ENCODE measurements at places on chromosomes 6 and 20.

GRCh38 chr6:153328194-153328593 lies 197.1 kb upstream of the RGS17 start:
- DNase-seq = no peak

DNA sequence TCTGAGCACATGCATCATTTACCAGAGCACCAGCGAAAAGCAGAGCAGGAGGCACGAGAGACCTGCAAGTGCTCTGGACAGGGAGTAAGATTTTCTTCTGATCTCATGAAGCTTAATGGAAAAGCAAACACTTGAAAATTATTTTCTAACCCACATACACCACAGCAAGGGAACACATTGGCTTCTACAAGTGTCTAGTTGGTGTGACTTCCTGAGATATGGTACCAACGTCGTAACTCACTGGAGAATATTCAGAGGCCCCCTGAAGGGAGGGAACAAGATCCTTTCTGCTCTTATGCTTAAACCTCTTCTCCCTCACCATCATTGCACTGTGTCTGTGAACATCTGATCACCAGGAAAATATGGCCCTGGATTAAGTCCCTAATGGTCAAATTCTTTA lies 48.6 kb downstream of the PSMB1 start:
- DNase-seq = no peak

DNA sequence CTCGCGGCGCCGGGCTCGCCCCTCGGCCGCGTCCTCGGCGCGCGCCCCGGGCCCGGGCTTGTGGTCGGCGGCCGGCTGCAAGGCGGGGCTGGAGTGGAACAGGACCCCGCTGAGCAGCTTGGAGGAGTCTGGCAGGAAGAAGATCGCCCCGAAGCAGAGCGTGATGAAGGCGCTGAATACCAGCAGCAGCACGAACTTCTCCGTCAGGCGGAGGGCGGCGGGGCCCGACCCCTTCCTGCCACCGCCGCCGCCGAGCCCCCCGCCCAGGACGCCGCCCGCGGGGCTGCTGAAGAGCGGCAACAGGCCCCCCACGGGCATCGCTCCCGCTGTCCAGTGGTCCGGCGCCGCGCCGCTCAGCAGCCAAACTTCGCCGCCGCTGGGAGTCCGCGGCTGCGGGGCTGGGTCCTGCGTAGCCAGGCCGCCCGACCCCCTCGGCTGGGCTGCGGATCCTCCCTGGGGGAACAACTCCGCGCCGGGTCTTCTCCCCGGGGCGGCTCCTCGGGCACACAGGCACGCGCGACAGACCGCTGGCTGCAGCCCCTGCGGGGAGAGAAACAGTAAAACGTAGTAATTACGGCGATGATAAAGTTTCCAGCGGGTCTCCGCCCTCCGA lies 707 bp downstream of the MAN1A1 start:
- DNase-seq = peak; percentile 64

- no peak for DNase-seq
These were observed 34.7 kb upstream of the EZR start for GRCh38 chr6:158853880-158854213.

- DNase-seq = no peak
These were observed 1046.7 kb upstream of the MAP3K7 start for GRCh38 chr6:91633374-91634111.

- no peak for DNase-seq
These were observed 7.3 kb upstream of the COL9A1 start for GRCh38 chr6:70310063-70310694.

DNA sequence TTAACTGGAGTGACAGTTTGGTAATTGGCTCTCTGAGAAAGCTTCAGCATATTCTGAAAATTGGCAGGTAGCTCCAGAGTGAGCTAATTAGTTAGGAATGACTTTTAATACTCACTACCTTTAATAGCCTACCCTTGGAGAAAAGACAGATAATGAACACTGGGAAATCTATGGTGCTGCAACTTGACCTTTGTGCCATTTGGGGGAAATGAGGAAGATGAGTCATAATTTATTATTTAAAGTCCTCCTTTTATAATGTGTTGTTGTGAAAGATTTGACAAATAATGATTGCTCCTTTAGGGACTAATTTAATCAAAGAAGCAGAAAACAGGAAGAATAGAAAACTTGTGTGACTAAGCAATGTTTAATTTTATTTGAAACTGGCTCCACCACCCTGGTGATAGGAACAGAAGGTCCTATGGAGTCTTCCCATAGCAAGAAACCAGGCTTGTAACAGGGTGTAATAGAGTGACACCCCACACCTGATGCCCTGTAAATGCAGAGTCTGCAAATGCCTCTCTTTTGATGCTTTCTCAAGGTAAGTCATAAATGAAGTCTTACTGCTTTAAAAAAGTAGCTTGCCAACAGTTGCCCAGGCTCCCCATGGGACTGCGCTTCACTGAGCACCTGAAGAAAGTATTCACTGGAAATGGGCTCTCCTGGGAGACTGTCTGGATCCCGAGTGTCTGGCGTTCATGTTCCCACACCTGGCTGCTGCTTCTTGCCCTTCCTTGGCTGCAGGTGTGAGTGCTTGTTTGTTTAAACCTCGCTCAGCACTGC lies 134.4 kb downstream of the LRRC1 start:
- DNase-seq = no peak

GRCh38 chr6:71404145-71404966 lies 115.7 kb downstream of the OGFRL1 start:
- no peak for DNase-seq

DNA sequence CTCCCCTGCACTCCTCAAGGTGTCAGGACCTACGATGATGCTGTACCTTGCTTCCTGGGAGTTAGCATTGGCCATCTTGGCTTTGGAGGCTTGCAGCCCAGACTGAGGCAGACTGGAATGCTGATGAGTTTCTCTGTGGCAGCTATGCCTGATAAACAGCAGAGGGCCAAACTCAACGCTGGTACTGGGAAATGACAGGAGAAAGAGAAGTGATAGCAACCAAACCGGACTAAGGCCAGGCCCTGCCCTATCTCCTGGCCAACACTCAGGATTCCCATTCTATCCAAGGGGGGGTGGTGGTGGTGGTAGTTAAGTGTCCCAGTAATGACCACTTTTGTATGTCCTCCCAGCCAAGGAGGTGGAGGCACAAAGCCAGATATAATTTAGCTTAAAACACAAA lies 90.0 kb upstream of the DTNBP1 start:
- DNase-seq = no peak

- no peak for DNase-seq
These were observed 84.9 kb downstream of the ASCC3 start for GRCh38 chr6:100796049-100796823.

DNA sequence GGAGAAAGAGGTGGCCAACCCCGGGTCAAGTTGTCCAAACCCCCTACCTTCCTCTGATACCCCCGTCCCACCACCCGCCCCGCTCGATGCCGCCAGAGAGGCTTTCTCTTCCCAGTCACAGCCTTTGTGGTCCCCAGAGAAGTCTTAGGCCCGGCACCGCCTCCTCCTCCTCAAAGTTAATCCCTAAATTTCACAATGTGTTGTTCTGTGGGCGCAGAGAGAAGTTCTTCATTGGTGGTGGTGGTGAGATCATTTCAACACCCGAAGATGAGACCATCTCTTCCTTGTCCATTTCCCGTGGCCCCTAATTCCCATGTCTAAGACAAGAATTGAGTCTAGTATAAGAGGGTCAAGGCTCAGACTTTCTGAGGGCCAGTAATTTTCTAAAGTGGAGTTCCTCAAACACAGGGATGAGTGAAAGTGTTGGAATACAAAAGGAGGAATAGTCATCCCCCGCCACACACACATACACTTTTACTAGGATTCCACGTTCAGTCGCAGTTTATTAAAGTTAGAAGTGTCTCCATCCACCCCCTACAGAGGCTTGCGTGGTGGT lies 10.4 kb downstream of the TRIM31 start:
- peak; percentile 55 for DNase-seq

GRCh38 chr6:127812985-127813698 lies 87.7 kb downstream of the THEMIS start:
- no peak for DNase-seq

GRCh38 chr6:144893680-144894151 lies 608.6 kb downstream of the UTRN start:
- DNase-seq = no peak

Measured in mucosa of descending colon (tissue), 3 donors.